ENCODE measurements at places on chromosomes 4 and X.
A peak's percentile ranks its signal among the peaks of the same experiment; 100 is the strongest.

DNA sequence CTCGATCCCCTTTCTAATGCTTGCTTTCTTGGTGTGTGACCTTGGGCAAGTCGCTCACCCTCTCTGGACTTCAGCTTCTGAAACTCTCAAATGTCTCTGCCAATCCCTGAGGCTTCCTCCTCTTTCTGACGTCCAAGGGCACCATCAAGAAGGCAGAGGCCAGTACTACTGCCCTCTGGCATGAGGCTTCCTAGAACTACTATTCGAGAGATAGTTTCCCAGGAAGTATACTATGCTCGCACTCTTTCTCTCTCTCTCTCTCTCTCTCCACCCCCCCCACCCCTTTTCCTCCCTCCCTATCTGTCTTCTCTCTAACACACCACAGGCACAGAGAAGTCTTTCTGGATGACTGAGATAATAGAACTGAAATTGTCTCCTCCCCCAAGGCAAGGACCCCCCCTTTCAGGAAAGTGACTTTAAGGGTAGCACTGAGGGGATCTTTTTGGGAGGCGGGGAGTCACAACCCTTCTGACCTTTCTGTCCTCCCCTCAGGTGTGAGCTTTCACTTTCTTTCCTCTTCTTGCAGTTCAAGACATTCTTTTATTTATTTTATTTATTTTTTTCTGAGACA is 20.0 kb upstream of the BCOR start:
- DNase-seq: no peak

DNA sequence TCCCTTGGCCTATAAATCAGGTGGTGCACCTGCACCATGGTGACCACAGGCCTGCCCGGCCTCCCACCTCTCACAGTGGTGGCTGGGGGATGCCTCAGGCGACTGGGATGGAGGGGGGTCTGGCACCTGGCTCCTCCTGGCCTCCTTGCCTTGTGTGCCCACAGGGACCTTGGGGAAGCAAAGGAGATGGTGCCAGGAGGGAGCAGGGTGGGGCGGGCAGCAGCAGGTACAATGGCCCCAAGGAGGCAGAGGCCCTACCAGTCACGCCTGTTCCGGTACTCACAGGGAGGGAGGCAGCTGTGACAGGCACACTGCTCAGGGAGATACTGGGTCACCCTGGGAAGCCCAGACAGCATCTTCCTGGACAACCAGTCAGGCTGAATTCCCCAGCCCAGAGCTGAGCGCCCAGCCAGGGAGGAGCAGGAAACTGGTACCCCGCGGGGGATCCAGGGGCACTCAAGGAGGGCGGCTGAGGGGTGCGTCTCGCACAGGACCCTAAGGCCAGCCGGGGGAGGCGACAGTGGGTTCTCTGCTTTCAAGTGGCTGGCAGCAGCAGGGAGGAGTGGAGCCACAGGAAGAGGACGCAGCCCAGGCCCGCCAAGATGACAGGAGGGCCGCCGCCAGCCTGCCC is 1.2 kb upstream of the TREX2 start:
- no peak for DNase-seq

GRCh38 chr4:43918377-43918776 is 530.2 kb downstream of the KCTD8 start:
- no peak for DNase-seq

- no peak for DNase-seq
Observed at GRCh38 chr4:1293991-1294390, 4.3 kb downstream of the MAEA start.

DNA sequence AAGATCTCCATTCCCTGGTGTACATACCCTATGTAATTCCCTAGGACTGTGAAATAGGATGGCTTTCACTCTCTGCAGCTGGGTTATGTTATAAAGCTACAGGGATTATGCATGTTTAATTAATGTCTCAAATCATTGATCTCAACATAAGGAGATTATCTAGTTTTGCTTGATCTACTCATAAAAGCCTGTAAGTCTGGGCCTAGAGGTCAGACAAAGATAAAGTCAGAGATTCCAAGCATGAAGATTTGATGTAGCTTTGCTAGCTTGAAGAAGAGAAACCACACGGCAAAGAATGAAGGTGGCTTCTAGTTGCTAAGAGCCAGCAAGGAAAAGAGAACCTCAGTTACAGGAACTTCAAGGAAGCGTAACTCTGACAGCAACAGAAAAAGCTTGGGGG is 456.9 kb downstream of the CCSER1 start:
- DNase-seq: no peak

- peak; percentile 49 for DNase-seq
Observed at GRCh38 chrX:129600981-129601424, 53.8 kb downstream of the APLN start.

DNA sequence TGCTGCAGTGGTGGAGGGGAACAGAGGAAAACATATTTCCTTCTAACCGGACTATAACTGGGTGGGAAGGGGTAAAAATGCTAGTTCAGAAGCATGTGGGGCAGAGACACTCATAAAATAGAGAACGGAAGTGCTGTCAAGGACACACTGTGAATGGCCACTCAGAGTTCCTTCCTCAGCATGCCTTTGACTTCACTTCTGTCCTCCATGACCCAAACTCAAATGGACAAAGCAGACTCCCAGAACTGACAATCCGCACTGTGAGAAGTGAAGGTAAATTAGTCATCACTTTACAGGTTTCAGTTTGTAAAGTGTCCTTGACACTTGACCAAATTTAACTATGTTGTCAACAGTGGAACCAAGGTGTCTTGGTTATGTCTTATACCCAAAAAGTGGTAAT is 30.2 kb upstream of the ELF2 start:
- no peak for DNase-seq

GRCh38 chr4:177487977-177488376 is 45.7 kb upstream of the AGA start:
- no peak for DNase-seq

DNA sequence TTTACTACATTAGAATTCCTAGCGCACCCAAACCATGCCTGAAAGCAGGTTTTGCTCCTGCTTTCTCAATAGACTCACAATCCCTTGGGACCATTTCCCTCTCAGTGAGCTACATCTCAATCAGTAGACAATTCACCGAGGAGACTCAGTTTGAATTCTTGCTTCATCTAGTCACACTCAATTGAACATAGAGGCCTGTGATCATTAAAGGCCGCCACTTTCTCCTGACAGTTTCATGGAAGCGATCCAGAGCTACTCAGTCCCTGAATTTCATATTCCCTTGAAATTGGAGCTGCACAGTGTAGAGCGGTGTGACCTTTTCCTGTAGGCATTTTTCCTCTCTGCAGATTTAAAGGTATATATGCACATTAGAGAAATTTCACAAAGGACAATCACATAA is 193.9 kb upstream of the SPOCK3 start:
- no peak for DNase-seq

GRCh38 chrX:13955095-13955647 is 74.5 kb downstream of the GEMIN8 start:
- no peak for DNase-seq

GRCh38 chr4:111641813-111642579 is 503.3 kb upstream of the FAM241A start:
- peak; percentile 94 for DNase-seq

GRCh38 chrX:111848541-111848940 is 27.4 kb upstream of the TRPC5OS start:
- DNase-seq: no peak

GRCh38 chr4:6123976-6124375 is 76.4 kb downstream of the JAKMIP1 start:
- DNase-seq: no peak

DNA sequence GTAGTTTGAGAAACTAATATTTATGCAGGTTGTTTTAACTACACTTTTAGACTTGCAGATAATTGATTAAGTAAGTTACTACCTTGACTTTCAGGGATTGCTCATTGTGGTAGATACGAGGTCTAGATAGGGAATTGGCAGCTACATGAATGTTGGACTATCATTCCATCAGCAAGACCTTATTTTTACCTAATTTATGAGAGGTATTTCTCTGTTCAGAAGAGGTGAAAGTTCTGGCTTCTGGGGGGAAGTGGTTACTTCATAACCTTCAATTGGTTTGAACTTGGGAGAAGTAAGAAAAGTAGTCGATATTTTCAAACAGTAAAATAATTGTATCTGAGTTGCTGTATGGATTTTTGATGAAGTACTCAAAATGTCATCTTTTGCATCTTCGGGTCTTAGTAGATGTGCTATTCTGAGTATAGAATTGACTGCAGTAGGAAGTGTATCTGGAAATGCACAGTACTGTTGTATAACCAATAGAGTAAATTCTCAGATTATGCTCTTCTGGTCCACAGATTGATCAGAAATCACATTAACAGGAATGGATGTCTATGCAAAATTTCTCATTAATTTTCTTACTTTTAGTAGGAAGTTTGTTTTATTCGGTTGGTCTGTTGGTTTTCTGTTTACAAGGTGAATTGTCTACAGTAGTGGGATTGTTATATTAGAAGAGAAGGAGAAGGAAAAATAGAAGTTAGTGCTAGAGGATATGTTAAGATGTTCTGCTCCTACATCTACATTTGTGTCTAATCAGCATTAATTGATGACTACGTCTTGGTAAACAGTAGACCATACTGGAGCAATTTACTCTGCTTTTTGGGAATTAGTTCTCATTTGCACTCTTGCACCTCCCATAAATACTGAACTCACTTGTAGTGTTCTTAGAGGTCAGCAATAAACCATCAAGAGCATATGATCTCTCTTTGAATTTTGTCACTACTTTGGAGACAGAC is 3.0 kb downstream of the NFKB1 start:
- DNase-seq: peak; percentile 50

DNA sequence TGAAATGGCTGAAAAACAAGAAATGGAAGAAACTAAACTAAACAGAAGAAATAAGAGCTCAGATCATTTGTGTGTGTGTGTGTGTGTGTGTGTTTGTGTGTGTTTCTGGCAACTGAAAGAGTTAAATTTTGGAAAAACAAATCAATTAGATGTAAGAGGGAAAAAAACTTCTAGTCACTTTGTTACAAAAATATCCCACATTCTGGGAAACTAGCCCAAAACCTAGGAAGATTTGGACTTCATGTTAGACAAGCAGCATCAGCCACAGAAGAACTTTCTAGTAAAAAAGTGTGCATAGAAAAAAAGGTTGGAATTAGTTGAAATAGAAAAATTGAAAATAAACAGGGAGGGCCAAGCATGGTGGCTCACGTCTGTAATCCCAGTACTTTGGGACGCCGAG is 111.6 kb upstream of the PRKG2 start:
- no peak for DNase-seq

DNA sequence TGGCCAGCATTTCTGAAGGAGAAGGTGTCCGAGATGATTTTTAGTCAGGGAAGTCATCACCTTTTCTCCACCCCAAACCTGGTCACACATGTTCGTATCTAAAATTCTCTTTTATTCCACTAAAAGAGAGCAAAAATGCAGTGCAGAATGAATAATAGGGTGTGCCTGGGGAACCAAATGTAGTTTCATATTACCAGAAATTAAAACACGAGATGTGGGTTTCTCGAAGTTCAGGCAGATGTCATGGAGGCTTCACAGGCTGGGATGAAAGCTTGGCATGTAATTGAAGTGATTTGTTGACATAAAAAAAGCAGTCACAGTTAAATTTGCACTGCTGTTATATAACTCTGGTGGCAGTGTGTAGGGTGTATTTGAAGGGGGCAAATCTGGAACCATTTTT is 165.5 kb upstream of the PDE5A start:
- no peak for DNase-seq

- DNase-seq: peak; percentile 4
Observed at GRCh38 chr4:174882317-174882992, 35.7 kb upstream of the ADAM29 start.

GRCh38 chr4:101244349-101244748 is 103.0 kb downstream of the PPP3CA start:
- DNase-seq: no peak

DNA sequence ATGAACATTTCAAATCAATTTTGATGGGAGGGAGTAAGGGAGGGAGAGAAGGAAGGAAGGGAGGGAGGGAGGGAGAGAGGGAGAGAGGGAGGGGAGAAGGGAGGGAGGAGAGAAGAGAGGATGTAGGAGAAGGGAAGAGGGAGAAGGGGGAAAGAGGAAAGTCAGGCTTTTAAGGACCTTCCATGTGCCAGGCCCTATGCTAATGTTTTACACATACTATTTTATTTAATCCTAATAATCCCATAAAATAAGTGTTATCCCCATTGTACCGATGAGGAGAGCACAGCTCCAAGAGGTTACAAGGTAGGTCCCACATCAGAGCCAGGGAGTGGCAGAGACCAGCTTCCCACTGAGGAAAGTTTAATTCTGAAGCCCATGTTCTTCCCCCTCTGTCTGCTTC is 341.9 kb downstream of the RAB28 start:
- no peak for DNase-seq

DNA sequence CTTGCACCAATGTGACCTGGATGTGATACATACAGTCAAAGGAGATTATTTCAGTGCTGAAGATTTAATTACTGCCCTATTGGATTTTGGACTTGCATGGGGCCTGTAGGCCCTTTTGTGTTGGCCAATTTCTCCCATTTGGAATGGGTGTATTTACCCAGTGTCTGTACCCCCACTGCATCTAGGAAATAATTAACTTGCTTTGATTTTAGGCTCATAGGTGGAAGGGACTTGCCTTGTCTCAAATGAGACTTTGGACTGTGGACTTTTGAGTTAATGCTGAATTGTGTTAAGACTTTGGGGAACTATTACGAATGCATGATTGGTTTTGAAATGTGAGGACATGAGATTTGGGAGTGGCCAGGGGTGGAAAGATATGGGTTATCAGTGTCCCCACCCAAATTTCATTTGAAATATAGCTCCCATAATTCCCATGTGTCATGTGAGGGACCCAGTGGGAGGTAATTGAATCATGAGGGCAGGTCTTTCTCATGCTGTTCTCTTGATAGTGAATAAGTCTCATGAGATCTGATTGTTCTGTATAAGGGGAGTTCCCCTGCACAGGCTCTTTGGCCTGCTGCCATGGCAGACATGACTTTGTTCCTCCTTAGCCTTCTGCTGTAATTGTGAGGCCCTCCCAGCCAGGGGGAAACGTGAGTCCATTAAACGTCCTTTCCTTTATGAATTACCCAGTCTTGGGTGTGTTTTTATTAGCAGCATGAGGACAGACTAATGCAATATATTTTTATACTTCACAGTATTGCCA is 362.2 kb upstream of the SPANXN4 start:
- no peak for DNase-seq

DNA sequence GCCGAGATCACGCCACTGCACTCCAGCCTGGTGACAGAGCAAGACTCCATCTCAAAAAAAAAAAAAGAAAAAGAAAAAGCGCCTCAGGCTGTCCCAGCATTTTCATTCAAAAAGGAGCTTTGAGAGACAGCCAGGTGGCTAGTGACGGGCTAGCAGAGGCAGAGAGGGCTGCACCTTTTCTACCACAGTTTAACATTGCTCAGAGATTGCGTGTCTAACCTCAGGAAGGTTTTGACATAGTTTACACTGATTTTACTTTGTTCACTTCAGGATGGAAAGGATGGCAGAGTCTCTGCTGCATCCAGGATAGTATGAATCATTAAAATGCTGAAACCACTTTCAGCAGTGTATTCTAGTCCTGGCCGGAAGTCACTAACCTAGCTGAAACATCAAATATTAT is 28.1 kb downstream of the ZFP42 start:
- DNase-seq: no peak

DNA sequence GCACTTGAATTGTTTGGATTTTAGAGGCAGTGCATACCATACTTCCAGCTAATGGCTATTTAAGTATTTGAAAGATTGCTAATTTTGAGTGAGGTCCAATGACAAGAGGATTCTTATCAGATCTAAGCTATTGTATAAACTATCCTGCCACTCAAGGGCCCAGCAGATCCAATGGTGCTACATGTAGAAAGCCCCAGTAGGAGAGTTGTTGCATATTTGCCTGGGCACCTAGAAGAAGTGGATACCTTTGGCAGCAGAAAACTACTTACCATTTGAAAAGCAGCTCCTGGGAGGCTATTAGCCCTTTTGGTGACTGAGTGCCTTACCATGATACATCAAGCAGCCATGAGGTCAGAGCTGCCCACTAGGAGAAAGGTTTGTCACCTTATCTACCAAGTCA is 447.3 kb downstream of the C4orf33 start:
- DNase-seq: no peak
